Activated CD8-positive, alpha-beta memory T cell treated with anti-CD3 and anti-CD28 coated beads for 1 hour (primary cell): ENCODE measurements at places on chromosomes 7 and 10.

DNA sequence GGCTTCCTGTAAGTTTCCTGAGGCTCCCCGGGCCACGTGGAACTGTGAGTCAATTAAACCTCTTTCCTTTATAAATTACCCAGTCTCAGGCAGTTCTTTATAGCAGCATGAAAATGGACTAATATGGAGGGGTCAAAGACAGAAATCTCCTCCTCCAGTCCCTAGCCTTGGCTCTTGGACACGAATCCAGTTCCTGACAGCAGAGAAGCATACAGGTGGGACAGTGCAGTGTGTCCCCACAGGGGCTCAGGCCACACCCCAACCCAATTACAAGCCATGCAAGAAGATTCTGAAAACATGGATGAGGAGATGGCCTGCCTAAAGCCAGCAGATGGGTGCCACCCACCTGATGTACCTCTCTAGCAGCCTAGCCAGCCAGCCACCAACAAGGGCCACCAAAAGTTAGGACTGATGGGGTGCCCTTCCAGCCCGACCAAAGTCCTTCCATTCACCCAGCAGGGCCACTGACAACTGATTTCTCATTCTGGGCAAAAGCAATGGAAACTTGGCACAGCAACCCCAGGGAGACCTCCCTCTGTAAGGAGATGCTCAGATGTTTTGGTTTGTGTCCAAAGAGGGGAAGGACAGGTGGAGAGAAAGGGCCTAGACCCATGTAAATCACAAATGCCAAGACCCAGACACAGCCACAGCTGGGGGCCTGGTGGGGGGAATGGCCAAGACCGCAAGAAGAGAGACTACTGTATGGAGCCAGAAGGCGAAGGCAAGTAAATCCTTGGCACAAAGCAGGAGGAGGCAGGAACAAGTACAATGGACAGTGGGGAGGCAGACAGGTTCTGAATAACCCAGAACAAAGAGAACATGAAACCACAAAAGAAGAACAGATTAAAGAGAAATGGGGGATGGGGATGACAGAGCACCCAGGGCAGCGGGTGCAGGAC is 13.6 kb downstream of the GPRIN2 start:
- DNase-seq = no peak

GRCh38 chr10:110664483-110665420 is 20.6 kb downstream of the RBM20 start:
- DNase-seq = no peak

DNA sequence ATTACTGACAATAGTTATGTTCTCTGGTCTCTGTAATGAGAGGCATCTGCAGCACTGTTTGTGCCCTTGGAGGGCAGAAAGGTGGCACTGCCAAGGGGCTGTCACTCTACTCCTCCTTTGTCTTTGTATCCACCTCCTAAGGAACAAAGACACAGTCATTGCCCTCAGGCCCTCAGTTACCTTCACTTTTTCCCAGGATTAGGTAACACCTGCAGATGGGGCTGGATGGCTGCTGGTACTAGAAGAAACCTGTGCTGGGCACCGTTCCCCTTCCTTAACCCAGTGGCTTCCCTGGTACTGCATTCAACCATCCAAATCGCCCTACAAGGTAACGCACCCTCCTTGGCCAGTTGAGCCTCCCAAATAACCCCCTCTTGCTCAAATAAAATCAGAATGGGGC is 246.9 kb upstream of the NEBL start:
- DNase-seq = no peak

- DNase-seq = no peak
Observed at GRCh38 chr7:41261080-41261479, 441.8 kb downstream of the INHBA start.

- no peak for DNase-seq
Observed at GRCh38 chr10:17033529-17034260, 95.9 kb downstream of the CUBN start.

DNA sequence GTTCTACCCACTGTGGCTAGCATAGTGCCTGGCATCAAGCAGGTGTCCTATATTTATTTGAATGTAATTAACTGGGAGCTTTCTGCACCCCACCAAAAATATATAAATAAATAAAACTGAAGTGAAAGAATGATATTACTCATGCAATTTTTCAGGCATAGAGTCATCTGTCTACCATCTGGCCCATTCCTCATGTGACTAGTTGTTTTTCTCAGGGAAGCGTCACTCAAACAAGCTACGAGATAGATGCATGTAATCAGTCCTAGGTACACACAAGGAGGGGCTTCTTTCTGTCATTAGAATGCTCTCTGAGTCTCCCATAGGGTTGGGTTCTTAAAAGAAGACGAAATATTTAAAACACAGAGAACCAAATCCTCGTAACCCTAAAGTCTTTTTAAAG is 255.5 kb upstream of the KMT2E start:
- DNase-seq = no peak

DNA sequence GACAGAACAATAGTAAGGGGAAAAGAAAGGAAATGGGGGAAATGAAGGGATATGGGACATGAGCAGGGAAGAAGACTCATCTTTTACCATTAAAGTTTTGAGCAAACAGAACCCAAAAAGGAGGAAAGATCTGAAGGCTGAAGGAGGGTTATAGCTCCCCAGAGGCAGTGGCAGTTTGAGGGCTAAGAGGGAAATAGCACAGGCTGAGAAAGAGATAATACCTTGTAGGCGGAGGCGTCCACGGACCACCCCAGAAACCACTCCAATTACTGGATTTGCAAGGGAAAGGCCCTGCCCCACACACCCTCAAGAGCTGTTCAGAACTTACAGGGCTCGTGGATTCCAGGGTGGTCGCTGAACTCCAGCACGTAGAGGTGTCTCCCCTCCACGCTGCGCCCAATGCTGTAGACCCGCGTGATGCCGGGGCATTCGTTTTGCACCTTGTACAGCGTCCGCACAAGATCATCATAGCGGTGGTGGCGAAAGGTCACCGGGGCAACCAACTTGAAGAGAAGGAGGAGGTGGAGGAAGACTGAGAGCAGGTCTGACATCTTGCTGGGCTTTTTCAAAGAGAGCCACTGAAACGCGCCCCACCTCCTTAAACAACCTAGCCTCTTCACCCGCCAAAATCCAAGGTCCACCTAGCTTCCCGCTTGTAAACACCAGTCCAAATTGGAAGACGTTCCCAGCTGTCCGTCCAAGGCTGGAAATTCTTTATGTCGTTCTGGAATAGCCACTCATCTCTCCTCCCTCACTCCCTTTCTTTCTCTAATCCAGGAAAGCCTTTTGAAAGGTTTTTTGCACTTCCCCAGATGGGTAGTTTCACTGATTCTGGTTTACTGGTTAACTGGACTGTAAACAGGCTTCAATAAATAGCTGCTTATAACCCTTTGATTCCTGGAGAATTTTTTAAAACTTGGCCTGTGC is at the start of gene CPN1:
Gene CPN1 (minus strand): TSS at position 795 of the 927 bp plus-strand sequence. CDS start 244 bp downstream, at position 551.
- DNase-seq = no peak

- DNase-seq = peak; percentile 3
Observed at GRCh38 chr7:144437370-144438191, 34.1 kb upstream of the NOBOX start.

DNA sequence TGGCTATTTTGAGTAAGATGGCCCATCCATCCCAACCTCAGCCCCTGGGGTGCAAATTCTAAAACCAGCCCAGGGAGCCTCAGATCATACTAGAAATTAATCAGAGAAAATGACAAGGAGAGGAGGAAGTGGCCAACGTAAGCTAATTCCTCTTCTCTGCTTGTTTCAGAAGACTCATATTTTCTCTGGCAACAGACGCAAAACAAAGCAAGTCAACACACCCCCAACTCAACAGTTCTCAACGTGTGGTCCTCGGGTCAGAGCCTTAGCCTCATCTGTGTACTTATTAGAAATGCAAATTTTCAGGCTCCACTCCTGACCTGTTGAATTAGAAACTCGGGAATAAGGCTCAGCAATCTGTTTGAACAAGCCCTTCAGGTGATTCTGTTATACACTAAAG is 413.9 kb upstream of the AUTS2 start:
- no peak for DNase-seq

DNA sequence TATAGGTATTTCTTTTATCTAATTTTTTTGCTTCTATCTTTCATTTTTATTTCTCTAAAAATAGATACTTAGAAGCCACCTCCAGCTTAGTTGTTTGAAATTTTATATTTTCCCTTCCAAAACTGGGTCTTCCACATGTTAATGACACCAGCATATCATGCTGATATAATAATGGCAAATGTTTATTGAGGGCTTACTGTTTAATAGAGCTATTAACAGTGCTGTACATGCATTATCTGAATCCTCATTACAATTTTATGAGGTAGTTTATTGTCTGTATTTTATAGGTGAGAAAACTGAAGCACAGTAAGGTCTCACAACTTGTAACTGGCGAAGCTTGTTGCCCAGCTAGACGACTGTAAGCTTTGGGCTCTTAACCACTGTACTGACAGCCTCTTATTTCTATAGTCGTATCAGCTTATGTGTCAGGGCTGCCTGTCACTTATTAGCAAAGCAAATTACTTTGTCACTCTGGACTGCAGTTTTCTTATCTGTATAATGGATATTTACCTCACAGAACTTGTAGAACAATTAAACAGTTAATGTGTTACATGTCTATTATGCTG is 51.2 kb downstream of the ANKIB1 start:
- no peak for DNase-seq

- no peak for DNase-seq
Observed at GRCh38 chr7:106114716-106115383, 2.7 kb upstream of the SYPL1 start.

- DNase-seq = no peak
Observed at GRCh38 chr7:47783456-47784223, 164.6 kb downstream of the PKD1L1 start.
